Astrocyte (in vitro differentiated cells and primary cell): ENCODE measurements at places on chromosomes 3 and 15. TPM values are rescaled to one million over a fixed set of nuclear protein-coding genes. Genes with fewer than 3 reads are reported as not detected.

DNA sequence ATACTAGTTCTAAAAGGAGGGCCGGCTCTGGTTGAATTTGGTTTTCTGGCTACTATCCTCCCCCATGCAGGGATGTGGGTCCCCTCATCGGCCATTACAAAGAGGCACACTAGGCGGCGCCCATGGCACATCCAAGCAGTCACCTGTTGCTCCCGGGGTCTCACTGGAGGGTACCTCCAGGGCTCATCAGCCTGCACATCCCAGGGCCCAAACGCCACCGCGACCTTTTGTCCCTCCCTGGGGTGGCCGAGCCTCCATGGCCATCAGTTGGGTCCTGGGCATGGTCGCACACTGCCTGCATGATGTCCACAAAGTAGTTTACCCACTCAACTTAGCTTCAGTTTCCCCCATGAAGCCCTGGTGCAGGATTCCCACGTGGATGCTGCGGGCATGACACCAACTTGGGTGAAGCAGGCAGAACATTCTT, 28.3 kb downstream of the IDH3A start:
- no peak for DNase-seq
- no peaks in the 10 kb centered on the region for H3K4me1 ChIP-seq
- H3K36me3 ChIP-seq = no peaks in the 10 kb centered on the region
- no peaks in the 10 kb centered on the region for H3K27me3 ChIP-seq
- no peak overlapping the region for H3K27ac ChIP-seq

DNA sequence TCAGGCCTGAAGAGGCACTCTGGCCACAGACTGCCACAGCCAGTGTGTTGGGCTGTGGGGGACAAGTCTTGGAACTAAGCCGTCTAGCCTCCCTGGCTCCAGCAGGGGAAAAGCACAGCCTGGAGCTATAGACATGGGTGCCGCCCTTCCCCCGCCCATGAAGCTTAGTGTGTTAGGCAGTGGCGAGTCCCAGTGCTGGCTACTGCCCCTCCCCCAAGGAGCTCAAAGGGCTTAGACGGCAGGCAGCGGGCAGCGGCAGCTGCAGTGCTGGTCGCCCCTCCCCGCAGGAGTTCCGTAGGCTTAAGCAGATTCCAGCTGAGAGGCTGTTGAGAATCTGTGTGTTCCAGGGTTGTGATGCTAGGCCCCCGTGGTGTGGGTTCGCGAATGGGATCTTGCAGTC, 135.8 kb upstream of the RORA start:
- H3K36me3 ChIP-seq = no peaks in the 10 kb centered on the region
- no peak overlapping the region for H3K4me3 ChIP-seq
- H3K27ac ChIP-seq = no peak overlapping the region
- DNase-seq = no peak
- H3K27me3 ChIP-seq = no peaks in the 10 kb centered on the region

DNA sequence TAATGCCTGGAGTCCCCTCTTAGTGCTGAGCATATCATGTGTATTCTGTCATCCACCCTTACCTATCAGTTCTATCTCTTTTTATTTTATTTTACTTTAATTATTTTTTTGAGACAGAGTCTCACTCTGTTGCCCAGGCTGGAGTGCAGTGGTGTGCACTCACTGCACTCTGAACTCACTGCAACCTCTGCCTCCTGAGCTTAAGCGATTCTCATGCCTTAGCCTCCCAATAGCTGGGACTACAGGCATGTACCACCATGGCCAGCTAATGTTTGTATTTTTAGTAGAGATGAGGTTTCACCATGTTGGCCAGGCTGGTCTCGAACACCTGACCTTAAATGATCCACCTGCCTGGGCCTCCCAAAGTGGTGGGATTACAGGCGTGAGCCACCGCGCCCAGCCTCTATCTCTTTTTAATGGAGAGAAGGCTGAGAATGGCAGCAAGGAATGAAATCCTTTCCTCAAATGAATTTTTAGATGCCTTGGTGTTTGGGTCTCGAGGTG, 11.4 kb downstream of the SACM1L start:
- H3K4me1 ChIP-seq = no peaks in the 10 kb centered on the region
- no peak overlapping the region for H3K4me3 ChIP-seq
- peaks cover 5% of the 10 kb centered on the region for H3K36me3 ChIP-seq
- H3K27ac ChIP-seq = no peak overlapping the region
- no peak for DNase-seq

DNA sequence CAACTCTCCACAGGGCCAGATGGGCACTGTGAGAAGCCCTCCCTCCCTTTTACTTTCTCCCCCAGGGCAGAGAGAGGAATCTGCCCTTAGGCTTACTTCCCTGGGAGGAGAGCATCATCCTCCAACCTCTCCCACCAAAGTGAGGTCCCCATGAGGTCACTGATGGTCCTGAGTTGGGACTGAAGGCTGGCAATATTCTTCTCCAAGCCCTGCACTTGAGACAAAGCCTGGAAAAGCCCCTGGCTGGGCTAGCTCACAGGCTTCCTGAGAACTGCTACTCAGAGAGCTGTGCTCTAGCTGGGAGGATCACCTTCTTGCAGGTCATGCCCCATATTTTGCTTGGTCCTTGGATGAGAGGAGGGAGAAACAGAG, 110.0 kb upstream of the MEF2A start:
- H3K27me3 ChIP-seq = no peaks in the 10 kb centered on the region
- no peaks in the 10 kb centered on the region for H3K36me3 ChIP-seq
- peaks cover 41% of the 10 kb centered on the region for H3K4me1 ChIP-seq
- H3K4me3 ChIP-seq = no peak overlapping the region
- H3K27ac ChIP-seq = peak overlapping the region; percentile 90

SHC4 gene
- 2.7 and 3.7 TPM in 2 replicates for total RNA-seq
